Endothelial cell of umbilical vein (primary cell): ENCODE measurements at places on chromosomes 2 and 18. TPM values are rescaled to one million over a fixed set of nuclear protein-coding genes. Genes with fewer than 3 reads are reported as not detected.

Gene NEU2
- not detected in 2 replicates for polyA plus RNA-seq

Gene ACTG2
- not detected in 2 replicates for polyA plus RNA-seq

Gene RIT2
- not detected in 2 replicates for polyA plus RNA-seq

GRCh38 chr2:149625271-149625670 is 37.7 kb upstream of the MMADHC start:
- DNase-seq: no peak

GRCh38 chr2:194445226-194445625 is 1211.8 kb upstream of the SLC39A10 start:
- DNase-seq: no peak

GRCh38 chr18:49762191-49763077 is 50.9 kb downstream of the ACAA2 start:
- DNase-seq: no peak

DNA sequence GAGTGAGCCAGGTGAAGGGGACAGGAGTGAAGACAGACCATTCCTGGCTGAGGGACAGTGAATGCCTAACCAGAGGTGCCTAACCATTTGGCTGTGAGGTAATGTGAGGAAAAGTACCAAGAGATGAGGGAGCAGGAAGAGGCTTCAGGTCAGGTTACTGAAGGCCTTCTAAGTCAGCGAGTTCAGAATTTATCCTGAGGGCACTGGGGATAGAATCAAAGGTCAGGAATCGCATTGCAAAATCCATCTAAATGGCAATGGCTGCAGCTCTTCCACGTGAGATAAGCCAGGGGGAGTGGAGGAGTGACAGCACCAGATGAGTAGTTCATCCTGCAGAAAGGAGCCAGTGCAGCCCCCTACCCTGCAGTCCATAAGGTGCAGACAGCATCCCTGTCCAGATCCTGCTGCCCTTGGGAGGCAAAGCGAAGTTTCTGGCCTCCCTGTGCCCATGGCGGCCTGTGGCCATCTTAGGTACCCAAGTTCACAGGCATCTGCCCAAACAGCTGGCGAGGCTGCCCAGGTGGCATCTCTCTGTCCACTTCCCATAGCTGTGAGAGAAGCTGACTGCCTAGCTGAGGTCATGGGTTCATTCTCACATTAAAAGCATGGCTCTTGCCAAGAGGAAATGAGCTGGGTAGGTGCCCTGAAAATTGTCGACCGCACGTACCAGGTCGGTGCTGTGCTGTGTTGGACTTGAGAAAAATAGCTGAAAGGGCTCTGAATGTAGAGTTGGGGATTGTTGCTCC is 49.5 kb downstream of the CYP27C1 start:
- no peak for DNase-seq

GRCh38 chr2:112805542-112805941 is 21.2 kb upstream of the IL1A start:
- DNase-seq: no peak
